ENCODE measurements at places on chromosomes 3 and 15.

DNA sequence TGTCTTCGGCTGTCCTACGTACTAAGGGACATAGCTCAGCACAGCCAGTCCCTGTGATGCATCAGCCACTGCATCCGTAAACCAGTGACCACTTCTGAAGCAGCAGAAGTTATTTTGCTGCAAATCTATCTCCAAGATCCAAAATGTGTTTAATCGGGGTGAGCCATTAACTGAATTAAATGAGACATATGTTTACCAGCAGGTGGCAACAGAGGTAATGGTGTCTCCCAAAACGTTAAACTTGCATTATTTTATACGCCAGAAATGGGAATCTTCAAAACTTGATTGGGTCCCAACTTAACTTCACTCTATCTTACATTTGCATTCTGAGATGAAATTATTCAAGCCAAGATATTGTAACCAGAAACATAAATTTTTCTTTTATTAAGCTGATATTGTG lies 75.3 kb upstream of the BOC start:
- peak; percentile 27 for DNase-seq

- no peak for DNase-seq
These were observed 167.8 kb upstream of the TLE3 start for GRCh38 chr15:70265466-70265978.

- DNase-seq: no peak
These were observed 1056.8 kb downstream of the ROBO2 start for GRCh38 chr3:78096488-78097255.

DNA sequence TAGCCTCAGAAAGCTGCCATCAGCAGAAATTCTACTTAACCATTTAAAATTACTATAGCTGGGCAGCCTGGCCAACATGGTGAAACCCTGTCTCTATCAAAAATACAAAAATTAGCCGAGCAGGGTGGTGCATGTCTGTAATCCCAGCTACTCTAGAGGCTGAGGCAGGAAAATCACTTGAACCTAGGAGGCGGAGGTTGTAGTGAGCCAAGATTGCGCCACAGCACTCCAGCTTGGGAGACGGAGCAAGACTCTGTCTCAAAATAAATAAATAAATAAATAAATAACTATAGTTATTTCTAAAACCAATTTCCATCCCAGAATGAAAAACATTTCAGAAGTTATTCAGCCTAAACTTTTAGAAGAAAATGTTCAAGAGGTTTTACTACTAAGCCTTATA lies 25.1 kb downstream of the LRRFIP2 start:
- DNase-seq: no peak

DNA sequence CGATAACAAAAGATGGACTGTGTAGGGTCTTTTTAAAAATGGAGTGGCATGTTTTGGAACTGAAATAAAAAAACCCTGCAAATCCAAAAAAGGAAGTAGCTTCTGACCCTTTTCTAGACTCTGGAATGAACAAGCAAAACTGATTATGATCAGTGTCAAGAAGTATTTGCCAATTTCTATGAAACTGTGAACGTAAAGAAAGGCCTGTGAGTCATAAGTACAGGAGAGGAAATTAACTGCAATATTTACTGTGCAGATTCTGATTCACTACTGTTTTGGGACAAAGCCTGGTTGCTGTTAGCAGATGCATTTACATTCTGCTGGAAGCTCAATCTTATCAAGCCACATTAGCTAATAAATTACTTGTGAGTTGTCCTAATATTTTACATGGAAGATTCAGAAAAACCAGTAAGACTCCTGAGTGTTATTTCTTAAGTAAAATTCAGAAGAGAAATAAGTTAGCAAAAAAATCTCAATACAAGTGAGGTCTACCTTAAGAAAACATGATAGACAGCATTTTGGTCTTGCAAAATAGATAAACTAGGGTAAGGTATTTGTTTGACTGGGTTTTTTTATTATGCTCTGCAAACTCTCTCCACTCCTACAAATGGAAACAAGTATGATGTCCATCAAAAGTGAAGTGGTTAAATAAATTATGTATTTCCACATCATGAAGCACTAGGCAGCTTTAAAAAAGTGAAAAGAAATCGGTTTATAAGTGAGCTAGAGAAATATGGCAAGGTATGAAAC lies 90.2 kb upstream of the LMOD3 start:
- DNase-seq: peak; percentile 90

- DNase-seq: no peak
These were observed 8.1 kb upstream of the PRSS50 start for GRCh38 chr3:46725621-46726314.

GRCh38 chr3:186869253-186870100 lies 27.0 kb downstream of the ADIPOQ start:
- no peak for DNase-seq

- DNase-seq: no peak
These were observed 136.9 kb upstream of the EIF1B start for GRCh38 chr3:40172560-40172959.

DNA sequence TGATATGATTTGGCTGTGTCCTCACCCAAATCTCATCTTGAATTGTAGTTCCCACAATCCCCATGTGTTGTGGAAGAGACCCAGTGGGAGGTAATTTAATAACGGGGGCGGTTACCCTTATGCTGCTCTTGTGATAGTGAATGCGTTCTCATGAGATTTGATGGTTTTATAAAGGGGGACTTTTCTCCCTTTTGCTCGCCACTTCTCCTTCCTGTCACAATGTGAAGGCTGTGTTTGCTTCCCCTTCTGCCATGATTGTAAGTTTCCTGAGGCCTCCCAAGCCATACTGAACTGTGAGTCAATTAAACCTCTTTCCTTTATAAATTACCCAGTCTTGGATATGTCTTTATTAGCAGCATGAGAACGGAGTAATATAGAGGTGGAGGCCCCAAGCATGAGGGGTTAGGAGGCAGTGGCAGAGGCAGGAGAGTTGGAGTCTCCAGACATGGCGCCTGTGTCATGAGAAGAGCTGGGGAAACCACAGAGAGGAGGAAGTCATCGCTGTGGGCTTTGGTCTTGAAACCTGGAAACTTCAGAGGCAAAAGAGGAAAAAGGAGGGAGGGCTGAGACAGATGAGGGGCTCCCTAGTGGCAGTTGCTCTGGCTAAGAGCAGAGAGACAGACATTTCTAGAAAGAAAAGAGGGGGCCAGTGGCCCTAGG lies 107.8 kb upstream of the VEPH1 start:
- DNase-seq: peak; percentile 15

DNA sequence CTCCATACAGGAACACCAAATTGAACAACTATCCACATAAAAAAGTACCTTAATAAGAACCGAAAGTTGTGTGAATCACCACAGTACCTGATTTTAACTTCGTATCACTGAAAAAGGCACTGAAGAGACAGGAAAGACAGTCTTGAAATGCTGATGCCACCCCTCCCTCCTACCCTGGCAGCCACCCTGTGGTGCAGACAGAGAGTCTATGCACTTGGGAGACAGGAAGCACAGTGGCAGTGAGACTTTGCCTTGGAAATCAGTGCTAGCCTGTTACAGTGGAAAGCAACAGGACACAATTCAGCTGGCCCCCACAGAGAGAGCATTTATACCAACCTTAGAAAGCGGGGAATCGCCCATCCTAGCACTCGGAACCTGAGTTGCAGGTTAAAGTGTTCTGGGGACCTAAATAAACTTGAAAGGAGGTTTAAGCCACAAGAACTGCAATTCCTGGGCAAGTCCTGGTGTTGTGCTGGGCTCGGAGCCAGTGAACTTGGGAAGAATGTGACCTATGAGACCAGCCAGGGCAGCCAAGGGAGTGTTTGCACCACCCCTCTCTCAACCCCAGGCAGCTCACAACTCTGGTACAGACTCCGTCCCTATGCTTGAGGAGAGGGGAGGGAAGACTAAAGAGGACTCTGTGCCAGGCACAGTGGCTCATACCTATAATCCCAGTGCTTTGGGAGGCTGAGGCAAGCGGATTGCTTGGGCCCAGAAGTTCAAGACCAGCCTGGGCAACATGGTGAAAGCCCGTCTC lies 240.1 kb downstream of the ISL2 start:
- no peak for DNase-seq

DNA sequence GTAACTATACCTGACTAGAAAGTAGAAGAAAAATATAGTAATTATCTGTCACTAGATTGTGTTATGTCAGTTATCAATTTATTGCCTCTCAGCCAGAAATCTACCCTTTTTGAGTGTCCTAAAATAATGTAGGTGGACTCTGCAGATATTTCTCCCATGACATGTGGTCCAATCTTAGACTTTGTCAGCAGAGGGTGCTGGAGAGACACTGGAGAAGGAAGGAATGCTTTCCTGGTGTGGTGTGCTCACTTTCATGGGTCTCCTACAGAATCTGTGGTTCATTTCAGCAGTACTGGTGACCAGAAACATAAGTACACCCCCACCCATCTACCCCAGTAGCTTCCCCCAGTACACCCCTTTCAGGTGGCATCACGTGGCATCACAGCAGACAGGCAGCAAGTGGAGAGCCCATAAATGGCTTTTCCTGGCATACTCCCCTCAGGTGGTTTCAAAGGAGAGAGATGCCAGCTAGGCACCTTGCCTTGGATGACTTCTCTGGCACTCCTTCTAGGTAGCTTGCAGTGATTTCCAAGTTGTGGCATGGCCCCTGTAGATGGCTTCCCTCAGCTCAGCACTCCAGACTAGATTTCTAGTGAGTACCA lies 114.7 kb downstream of the GADL1 start:
- peak; percentile 42 for DNase-seq

GRCh38 chr3:29677421-29677820 lies 396.6 kb downstream of the RBMS3 start:
- no peak for DNase-seq

DNA sequence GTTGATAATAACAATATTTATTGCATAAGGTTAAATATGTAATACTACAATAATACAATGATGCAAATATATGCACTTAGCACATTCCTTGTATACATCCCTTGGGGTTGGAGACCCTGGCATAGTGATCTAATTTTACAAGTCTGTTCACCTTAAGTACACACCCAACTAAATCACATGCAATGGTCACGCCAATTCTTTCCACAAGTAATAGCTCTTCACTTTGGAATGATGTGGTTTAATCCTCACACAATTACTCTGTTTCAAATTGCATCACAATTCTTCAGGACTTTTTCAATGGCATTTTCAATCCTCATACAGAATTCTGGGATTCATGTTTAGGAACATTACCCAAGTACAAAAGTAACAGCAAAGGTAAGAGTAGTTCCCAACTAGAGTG lies 27.3 kb upstream of the SPRED1 start:
- no peak for DNase-seq

DNA sequence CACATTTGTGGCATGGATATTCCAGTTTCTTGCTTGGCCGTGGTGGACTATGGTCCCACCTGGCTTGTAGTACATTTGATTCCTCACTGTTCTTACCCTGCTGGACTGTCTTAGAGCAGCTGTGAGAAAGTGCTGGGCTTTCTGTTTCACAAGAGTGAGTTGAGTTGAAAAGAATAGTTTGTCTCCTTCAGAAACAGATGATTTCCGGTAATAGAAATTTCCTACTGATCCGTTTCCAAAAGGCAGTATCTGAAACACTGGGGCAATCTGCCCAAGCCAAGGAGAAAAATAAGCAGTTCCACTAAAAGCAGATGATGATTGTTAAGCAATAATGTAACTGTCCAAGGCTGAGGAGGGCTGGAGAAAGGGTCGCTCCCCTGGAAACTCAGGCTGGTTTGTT lies 96.0 kb downstream of the SUCLG2 start:
- DNase-seq: no peak

GRCh38 chr15:69380726-69381105 lies 33.4 kb upstream of the KIF23 start:
- no peak for DNase-seq

DNA sequence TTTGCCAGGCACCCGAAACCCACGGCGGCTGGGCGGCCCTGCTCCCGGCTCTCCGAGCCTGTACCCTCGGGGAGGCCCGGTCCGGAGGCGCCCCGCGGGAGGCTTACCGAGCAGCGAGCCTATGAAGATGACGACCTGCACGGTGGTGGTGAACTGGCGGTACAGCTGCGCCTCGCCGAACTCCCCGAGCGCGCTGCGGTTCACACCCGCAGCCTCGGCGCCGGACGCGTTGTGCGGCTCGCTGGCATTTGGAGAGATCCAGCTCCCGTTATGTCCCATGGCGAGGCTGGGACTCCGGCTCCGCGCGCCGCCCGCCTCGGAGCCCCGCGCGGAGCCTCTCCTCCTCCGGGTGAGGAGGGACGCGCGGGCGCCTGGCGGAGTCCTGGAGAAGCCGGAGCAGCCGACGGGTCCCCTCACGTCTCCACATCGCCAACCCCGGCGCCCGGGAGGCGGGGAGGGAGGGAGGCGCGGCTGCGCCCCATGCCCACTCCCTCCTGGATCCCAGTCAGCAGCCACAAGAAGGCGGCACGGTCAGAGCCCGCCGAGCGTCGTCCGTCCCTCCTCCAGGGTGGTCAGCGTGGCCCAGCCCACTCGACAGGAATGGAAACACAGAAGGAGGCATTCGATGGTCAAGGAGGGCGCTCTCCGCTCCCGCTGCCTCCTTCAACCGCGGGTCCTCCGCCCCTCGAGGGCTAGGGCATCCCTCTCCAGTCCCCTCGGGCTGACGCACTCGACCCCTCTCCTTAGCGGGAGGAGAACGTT lies at the start of gene GPR176:
TSS of gene GPR176 (minus strand) at position 519 of the 762 bp plus-strand sequence. CDS start at position 279, 240 bp downstream.
- no peak for DNase-seq

DNA sequence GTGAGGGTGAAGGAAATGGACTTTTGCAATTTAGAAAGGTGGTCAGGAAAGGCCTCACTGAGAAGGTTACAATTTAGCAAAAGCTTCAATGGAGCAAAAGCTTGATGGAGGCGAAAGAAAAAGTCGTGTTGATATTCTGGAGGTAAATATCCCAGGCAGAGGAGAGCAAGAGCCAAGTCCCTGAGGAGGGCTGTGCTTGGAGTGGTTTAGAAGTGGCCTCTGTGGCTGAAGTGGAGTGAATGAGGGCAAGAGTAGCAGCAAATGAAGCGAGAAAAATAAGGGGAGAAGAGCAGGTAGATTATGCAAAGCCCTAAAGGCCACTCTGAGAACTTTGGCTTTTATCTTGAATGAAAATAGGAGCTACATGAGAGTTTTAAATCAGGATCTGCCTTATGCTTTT lies 54.1 kb downstream of the GUCA1C start:
- DNase-seq: no peak

GRCh38 chr15:64121614-64122013 lies 25.8 kb downstream of the SNX1 start:
- DNase-seq: no peak

GRCh38 chr3:132342183-132342582 lies 25.0 kb downstream of the ACP3 start:
- no peak for DNase-seq

DNA sequence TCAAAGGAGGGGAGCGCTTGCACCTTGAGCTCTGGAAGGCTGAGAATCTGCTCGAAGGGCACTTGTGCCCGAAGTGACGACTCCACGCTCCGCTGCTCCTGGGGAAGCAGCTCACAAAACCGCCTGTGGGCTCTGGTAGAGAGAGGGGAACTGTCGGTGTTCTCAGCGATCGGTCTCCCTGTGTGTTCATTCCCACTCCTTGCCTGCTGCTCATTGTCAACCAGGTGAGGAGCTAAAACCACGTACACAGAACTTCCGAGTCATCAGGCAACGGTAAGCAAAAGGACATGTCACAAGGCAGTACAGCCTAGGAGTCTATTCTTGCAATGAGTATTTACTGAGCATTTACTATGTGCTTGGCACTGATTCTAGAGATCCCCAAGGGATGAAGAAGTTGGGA lies 1.5 kb downstream of the CIB1 start:
- no peak for DNase-seq

GRCh38 chr15:90178468-90179435 lies 22.4 kb upstream of the SEMA4B start:
- DNase-seq: peak; percentile 48
